WTC11 (cell line): ENCODE measurements at places on chromosomes 16 and 17. TPM values are rescaled to one million over a fixed set of nuclear protein-coding genes. Genes with fewer than 3 reads are reported as not detected.

- no peaks in the 10 kb centered on the region for H3K4me1 ChIP-seq
- no peak for DNase-seq
- H3K36me3 ChIP-seq = no peaks in the 10 kb centered on the region
- no peak overlapping the region for H3K4me3 ChIP-seq
These were observed 572.2 kb downstream of the CDH13 start for GRCh38 chr16:83198977-83199376.

DNA sequence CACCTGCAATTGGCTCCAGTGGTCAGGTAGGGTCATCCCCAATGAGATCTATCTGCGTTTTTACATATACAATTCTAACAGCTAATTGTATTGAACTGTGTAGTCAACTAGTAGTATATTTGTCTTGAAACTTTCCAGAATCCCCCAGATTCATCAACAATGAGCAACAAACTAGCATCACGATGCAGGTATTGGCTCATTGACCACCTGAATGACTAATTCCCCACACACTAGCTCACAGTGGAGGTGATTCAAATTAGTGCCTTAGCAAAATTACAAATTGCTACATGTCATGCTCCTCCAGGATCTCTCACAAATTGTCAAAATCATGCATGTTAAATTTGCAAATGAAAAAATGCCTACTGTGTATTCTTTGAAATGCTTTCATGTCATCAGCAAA, 62.8 kb upstream of the MPHOSPH6 start:
- DNase-seq = no peak
- no peak overlapping the region for H3K4me3 ChIP-seq
- no peaks in the 10 kb centered on the region for H3K36me3 ChIP-seq
- peaks cover 5% of the 10 kb centered on the region; the same call in 1 of the 2 replicates for H3K4me1 ChIP-seq
- H3K27me3 ChIP-seq = no peaks in the 10 kb centered on the region

- no peak overlapping the region for H3K4me3 ChIP-seq
- peaks cover 2% of the 10 kb centered on the region; the same call in 1 of the 2 replicates for H3K27me3 ChIP-seq
- no peak overlapping the region for H3K27ac ChIP-seq
- no peak for DNase-seq
- peaks cover 17% of the 10 kb centered on the region for H3K4me1 ChIP-seq
These were observed 162.0 kb downstream of the NTN1 start for GRCh38 chr17:9183306-9183705.

Gene SLC5A10
- 0.09 TPM in 1 of 3 replicates, not detected in the others for total RNA-seq

GRCh38 chr16:79707876-79708275, 107.3 kb upstream of the MAF start:
- no peak overlapping the region for H3K27ac ChIP-seq
- no peaks in the 10 kb centered on the region for H3K27me3 ChIP-seq
- no peaks in the 10 kb centered on the region for H3K4me1 ChIP-seq
- no peak overlapping the region for H3K4me3 ChIP-seq
- H3K36me3 ChIP-seq = no peaks in the 10 kb centered on the region

GRCh38 chr17:12907477-12907876, 110.3 kb downstream of the ELAC2 start:
- H3K27ac ChIP-seq = no peak overlapping the region
- H3K36me3 ChIP-seq = peaks cover 26% of the 10 kb centered on the region
- no peaks in the 10 kb centered on the region for H3K27me3 ChIP-seq
- H3K4me3 ChIP-seq = no peak overlapping the region
- H3K4me1 ChIP-seq = peaks cover under 1% of the 10 kb centered on the region; the same call in 1 of the 2 replicates

DNA sequence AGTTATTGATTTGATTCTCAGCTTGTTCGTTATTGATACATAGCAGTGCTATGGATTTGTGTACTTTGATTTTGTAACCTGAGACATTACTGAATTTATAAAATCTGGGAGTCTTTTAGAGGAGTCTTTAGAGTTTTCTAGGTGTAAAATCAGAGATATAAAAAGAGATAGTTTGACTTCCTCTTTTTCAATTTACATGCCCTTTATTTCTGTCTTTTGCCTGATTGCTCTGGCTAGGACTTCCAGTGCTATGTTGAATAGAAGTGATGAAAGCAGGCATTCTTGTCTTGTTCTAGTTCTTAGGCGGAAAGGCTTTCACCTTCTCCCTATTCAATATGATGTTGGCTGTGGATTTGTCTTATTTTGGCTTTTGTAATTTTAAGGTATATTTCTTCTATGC, 106.2 kb downstream of the PHKB start:
- DNase-seq = no peak
- H3K27ac ChIP-seq = no peak overlapping the region
- H3K27me3 ChIP-seq = no peaks in the 10 kb centered on the region
- no peak overlapping the region for H3K4me3 ChIP-seq

DNA sequence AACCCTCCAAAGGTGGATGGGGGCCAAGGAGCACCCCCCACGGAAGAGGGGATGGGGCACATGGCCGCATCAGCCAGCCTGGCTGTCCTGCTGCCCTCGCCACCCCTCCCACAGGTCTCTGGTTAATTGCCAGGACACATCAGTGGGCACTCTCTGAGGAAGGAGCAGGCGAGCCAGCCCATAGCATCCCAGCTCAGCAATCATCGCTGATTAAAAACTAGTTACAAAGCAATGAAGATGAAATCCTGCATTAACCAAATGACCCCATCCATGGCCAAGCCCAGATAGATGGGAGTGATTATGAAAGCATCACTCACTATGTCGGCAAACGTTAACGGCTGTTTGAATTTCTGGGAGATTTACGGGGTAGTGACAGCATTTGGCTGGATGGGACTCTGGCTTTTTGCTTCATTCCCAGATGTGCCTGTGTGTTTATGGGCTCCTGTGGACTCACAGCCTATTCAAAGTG, 45.3 kb downstream of the CCDC182 start:
- H3K4me3 ChIP-seq = no peak overlapping the region
- H3K36me3 ChIP-seq = peaks cover 3% of the 10 kb centered on the region; the same call in 1 of the 2 replicates

GRCh38 chr16:84916850-84917249, 94.5 kb downstream of the ZDHHC7 start:
- H3K4me3 ChIP-seq = no peak overlapping the region
- no peaks in the 10 kb centered on the region for H3K27me3 ChIP-seq
- no peaks in the 10 kb centered on the region; the same call in none of the 2 replicates for H3K4me1 ChIP-seq
- no peak overlapping the region for H3K27ac ChIP-seq

Gene IL34
- 6.0 to 8.8 TPM (median 7.5 TPM) in 3 replicates for total RNA-seq

Gene GDPD3
- 1.5 to 2.5 TPM (median 1.8 TPM) in 3 replicates for total RNA-seq

- H3K4me3 ChIP-seq = no peak overlapping the region
- H3K4me1 ChIP-seq = peaks cover 8% of the 10 kb centered on the region
- H3K27ac ChIP-seq = no peak overlapping the region
- no peaks in the 10 kb centered on the region for H3K36me3 ChIP-seq
These were observed 19.1 kb downstream of the PDP2 start for GRCh38 chr16:66899310-66899944.
